ENCODE measurements at places on chromosomes 2 and 18.

- DNase-seq = peak; percentile 29
Measured at GRCh38 chr2:169131587-169132512, 62.5 kb downstream of the DHRS9 start.

DNA sequence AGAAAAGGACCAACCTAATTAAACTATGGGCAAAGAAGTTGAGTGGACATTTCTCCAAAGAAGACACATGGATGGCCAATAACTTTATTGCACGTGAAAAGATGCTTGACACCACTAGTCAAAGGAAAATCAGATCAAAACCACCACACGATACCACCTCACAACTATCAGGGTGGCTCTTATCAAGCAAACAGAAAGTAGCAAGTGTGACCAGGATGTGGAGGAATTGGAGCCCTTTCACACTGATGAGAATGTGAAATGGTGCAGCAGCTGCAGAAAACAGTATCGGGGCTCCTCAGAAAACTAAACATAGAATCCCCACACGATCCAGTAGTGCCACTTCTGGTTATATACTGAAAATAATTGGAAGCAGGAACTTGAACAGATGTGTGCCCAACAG, 72.2 kb upstream of the ALKAL2 start:
- DNase-seq = no peak

DNA sequence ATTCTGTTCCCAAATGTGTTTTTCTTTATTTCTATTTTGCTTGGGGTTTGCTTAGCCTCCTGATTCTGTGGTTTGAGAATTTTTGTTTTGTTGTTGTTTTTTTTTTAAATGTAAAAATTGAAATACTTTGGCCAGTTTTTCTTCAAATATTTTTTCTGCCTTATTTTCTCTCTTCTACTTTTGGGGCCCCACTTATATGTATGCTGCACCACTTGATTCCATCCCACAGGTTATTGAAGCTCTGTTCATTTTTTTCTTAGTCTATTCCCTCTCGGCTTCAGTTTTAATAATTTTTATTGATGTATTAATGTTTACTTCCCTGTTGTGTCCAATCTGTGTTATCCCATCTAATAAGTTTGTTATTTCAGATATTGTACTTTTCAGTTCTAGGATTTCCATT, 17.7 kb upstream of the VIT start:
- no peak for DNase-seq

DNA sequence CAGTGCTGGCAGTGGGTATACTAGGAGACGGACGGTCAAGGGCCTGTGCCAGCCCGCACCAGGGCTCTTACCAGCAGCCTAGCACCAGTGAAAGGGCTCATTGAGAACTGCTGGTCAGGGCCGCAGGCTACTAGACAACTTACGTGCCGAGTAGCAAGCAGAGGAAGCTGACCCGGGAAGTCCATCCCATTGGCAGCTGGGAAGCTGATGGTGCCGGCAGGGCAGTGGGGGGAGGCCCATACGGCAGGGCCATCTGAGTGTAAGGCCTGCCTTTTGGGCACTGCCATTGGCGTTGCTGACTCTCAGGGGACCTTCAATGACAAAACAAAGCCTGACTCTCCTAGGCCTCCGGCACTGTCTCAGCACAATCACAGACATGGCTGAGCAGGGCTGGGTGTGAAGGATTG, 20.6 kb downstream of the EFR3B start:
- DNase-seq = no peak

DNA sequence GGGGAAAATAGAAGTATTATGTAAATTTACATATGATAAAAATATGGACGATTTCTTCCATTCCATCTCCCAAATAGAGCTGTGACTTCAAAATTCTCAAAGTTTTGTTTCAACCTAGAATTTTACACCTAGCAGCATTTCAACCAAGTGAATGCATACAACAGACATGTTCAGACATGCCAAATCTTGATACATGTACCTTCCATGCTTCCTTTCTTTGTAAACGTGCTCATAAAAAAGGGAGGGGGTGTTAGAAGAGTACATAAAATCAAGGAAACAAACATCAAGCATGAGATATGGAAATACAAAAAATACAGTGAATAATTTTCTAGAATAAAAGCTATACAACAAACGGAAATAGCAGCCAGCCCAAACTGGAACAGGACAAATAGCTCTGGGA, 974.2 kb downstream of the ERBB4 start:
- DNase-seq = no peak

- DNase-seq = no peak
Measured at GRCh38 chr2:27738349-27739057, 33.0 kb upstream of the MRPL33 start.

DNA sequence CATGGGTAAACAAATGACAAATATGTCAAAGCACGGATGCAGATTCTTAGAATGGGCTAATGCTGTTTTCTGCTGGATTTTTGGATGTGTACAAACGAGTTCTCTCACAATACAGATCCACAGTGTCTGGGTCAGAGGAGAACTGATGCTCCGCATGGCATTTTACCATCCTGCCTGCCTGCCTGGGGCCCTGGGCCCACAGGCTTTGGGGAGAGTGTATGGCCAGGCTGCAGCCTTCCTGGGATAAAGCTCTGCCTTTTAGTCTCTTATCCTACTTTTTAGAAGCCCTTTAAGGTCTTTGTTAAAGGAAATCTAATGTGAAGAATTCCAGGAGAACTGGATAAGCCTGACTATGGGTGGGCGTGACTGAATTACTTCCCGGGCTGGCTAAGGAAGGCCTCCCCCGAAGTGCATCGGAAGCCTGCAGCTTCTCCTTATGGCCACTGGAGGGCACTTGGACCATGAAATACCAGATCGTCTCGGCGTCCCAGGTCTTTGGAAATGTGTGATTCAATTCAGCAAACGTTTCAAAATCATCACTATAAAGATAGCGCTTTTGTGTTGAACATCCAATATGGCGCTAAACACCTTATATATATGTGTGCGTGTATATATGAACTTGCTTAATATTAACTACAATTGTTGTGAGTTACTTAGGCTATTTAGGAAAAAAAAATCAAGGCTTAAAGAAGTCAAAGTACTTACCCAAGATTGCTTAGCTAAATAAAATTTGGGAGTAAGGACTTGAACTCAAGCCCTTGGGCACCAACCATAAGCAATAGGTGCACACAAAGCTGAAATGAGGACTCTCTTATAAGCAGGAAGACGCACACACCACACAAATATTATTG, 15.2 kb upstream of the DNPEP start:
- peak; percentile 75 for DNase-seq

- DNase-seq = no peak
Measured at GRCh38 chr2:51208521-51208920, 176.6 kb upstream of the NRXN1 start.

DNA sequence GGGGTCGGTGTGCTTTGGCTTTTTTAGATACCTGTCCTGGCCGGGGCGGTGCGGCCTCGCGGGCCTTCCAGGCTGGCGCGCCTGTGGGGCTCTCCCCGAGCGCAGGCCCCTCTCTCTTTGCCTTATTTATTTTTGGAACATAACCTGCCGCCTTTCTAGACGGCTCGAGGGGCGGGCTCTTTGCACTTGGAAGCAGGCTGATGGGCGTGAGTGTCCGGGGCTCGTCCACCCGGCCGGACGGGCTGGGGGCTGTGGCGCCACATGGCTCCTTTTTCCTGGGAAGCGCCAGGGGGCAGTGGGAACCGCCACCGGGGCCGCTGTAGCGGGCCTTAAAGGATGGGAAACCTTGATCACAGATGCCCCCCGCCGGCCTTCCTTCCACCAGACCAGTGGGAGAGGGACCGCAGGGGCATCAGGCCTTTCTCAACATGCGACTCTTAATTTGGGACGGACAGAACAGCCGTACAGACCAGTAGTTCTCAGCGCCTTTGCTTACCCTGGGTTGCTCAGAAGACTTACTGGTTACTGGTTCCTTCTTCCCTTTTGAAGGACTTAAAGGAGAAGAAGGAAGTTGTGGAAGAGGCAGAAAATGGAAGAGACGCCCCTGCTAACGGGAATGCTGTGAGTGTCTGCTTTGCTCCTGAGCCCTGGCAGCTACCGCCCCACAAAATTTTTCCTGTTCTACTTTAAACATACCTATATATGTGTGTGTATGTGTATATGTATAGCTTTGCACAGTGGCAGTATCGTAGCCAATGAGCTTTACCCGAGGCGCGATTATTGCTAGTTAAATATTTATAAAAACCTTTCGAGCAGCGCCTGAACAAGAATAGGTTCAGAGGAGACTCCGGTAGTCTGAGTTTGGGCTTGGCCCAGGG, 2.7 kb downstream of the PTMA start:
- no peak for DNase-seq

GRCh38 chr18:35227254-35227653, 13.6 kb upstream of the ZNF397 start:
- no peak for DNase-seq

Measured in right lung (tissue), 10 donors.